ENCODE measurements at places on chromosomes 3 and 15.

DNA sequence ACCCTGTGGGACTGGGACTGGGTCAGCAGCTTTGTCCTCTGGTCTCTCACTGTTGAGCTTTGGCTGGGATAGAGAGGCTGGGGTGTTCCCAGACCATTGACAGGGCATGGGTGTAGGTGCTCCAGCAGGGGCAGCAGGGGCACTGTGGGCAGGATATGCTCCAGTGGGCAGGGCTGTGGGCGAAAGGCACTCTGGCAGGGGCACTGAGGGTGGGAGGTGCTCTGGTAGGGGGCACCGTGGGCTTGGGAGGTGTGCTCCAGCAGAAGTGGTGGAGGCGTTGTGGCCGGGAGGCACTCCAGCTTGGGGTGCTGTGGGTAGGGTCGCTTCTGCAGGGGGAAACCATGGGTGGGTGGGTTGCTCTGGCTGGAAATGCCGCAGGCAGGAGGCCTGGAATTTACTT lies 62.1 kb downstream of the LRRC49 start:
- DNase-seq: no peak

DNA sequence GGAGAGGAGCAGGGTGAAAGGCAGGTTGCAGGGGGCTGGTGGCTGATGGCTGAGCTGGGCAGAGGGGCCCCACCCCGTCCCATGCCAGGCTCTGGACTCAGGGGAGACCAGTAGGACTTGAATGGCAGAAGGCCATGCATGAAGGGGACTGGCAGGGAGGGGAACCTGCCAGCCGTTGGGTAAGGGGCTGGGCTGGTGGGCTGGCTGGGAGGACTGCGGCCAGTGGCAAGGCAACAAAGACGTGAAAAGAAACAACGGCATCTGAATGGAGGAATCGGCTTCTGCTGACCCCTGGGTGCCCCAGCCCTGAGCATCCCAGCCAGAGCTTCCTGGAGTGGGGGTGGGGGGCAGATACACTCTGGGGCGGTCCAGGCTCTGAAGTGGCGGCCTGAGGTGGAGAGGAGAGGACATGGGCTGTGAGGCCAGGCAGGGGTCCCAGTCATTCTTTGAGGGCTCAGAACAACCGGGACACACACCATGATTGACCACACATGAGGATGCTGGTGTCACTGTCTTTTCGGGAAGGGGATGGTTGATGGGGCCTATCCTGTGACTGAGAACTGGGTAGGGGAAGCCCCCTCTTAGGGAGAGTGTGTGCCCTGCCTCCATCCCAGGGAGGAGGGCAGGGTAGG lies 11.7 kb downstream of the GLYCTK start:
- no peak for DNase-seq

DNA sequence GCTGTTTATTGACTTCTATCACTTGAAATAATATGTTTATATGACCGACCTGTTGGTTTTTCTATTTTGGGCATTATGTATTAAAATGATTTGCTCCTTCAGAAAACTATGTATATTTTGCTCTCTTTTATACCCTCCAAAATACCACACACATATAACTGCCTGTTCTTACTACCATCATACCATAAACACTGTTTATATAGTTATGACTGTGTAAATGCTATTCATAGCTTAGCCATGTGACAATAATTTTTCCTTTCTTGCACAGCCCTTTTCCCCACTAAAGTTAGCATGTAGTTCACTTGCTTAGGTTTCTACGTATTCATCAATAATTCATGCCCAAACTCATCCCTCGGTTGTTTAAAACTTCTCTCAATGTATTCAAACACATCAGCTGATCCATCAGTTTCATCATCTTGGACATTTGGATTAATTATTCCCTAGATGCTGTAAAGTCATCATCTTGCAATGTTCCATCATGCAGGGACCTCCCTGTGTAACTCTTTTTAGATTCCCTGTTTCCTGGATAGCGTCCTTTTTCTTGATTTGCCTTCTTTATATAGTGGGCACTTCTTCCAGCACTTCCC lies 8.2 kb upstream of the RYK start:
- DNase-seq: no peak

- no peak for DNase-seq
Observed at GRCh38 chr15:92079647-92080255, 226.2 kb downstream of the SLCO3A1 start.

DNA sequence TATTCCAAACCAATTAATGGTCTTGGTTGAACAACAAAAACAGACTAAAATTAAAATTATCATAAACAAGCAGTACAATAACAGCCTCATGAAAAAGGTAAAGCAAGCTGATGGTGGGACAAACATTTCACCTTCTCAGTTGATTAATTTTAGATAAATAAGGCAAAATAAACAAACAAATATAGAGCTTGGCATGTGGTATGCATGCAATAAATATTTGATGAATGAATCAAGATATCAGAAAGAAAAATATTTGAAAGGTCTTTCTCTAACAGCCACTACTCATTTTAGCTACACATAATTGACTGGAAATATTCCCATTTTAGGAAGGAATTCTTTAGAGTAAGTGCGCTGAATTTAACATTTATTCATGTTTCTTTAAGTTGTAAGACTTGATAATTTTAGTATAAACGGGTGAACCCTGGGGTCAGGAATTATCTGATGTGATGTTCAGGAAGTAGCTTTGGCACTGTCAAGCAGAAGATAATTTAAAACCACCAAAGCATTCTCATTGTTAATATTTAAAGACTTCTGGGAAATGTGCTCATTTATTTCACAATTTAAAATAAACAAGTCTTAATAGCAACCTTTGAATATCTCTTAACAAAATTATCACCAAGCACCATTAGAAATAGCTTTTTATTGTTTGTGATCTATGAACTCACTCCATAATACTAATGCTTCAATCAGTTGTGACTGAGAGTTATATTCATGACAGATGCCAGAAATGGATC lies 372.3 kb upstream of the TGFBR2 start:
- DNase-seq: no peak

- DNase-seq: peak; percentile 20
Observed at GRCh38 chr3:30347679-30348216, 258.7 kb upstream of the TGFBR2 start.

GRCh38 chr3:61839256-61839655 lies 277.9 kb downstream of the PTPRG start:
- no peak for DNase-seq

DNA sequence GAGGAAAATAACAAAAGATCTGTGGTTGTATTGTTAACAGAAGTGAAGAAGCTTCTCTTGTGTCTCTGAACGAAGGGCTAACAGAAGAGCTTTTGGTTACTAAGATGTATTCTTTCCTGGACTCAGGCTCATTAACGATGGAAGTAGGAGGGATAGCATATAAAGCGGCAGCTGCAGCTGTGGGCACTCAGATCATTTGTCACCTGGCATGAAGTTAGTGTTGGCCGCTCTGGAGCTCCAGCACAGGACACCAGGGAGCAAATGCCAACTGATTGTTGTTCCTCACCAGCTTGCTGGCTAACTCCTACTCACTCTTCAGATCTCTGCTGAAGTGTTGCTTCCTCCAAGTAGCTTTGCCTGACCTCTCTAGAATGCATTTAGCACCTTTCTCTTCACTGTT lies 15.5 kb upstream of the SLITRK3 start:
- no peak for DNase-seq

GRCh38 chr3:184540777-184541681 lies 20.6 kb upstream of the EPHB3 start:
- DNase-seq: peak; percentile 84

- DNase-seq: peak; percentile 32
Observed at GRCh38 chr3:5330152-5330810, 142.8 kb downstream of the EDEM1 start.

GRCh38 chr3:52153389-52154096 lies 680 bp downstream of the POC1A start:
- peak; percentile 6 for DNase-seq

DNA sequence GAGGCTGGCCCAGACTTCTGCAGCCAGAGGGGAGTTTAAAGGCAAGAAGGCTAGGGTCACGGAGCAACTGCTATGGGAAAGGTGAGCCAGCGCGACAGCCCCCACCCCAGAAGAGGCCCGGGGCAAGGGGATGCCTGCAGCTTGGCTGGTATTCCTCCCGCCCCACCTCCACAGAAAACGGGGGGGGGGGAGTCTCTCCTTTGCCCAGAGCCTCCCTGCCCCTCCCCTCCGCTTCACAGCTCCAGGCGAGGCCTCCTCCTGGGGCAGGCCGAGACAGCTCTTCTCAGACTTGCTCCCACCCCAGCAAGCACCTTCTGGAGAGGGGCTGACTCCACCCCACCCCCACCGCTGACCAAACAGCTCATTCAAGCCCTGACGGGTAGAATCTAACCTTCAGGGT lies 13.4 kb downstream of the ANP32A start:
- DNase-seq: no peak

Data from activated CD4-positive, alpha-beta T cell treated with anti-CD3 and anti-CD28 coated beads, Interleukin-2, amount 50 U/mL, for 48 hours (primary cell).